D341Med (cell line): ENCODE measurements at places on chromosomes 7 and 10.

DNA sequence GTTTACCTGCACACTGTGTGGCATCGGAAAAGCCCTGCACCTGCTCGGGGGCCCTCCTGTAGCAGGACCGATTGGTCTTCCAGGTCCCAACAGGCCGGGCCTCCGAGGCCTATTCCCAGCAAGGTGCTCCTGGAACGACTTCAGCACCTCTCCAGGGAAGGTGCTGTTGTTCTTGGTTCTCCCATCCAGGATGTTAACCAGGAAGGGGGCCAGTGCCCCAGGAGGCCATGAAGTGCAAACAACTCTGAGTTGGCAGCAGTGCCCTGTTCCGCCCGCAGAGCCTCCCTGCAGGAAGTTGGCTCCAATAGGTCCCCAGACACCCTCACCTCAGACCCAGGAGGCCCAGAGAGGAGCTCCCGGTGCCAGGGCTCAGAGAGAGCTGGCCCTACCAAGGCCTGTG is 64.0 kb upstream of the DUSP5 start:
- DNase-seq: no peak

GRCh38 chr10:78815702-78816334 is 252.9 kb upstream of the ZMIZ1 start:
- no peak for DNase-seq

GRCh38 chr10:88849234-88849633 is 2.4 kb downstream of the ANKRD22 start:
- DNase-seq: no peak

DNA sequence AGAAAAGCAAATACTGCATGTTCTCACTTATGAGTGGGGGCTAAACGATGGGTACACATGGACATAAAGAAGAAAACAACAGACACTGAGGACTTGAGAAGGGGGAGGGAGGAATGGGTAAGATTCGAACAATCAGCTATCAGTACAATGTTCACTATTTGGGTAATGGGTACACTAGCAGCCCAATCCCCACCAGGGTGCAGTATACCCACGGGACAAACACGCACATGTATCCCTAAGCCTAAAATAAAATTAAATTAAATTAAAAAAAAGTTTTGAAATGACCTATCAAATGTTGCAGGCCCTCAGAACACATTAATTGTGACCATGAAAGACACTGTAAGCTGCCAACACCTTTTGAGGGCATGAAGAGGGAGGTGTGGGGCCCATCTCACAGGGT is 316.0 kb downstream of the WDR37 start:
- DNase-seq: peak; percentile 2

GRCh38 chr7:16982640-16983350 is 101.0 kb upstream of the AGR3 start:
- DNase-seq: peak; percentile 45

- DNase-seq: peak; percentile 53
Observed at GRCh38 chr7:31493714-31494181, 20.1 kb upstream of the ITPRID1 start.

- DNase-seq: no peak
Observed at GRCh38 chr10:42553064-42553407, 85.3 kb downstream of the ZNF33B start.

DNA sequence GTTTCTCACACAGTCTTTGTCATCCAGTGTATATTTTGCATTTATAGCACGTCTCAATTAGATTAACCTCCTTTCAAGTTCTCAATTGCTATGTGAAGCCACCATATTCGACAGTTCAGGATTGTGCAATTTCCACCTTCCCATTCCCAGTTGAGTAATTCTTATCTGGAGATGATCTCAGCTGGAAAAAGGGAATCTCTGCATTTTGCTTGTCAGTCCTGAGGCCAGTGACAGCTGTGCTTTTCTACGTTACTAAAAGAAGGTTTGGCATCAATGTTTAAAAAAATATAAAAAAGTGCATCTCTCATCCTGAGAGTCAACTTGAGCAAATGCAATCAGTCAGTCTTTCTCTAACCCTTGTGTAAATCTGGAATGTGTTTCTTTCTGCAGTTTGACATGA is 247.7 kb downstream of the PRKG1 start:
- DNase-seq: no peak

DNA sequence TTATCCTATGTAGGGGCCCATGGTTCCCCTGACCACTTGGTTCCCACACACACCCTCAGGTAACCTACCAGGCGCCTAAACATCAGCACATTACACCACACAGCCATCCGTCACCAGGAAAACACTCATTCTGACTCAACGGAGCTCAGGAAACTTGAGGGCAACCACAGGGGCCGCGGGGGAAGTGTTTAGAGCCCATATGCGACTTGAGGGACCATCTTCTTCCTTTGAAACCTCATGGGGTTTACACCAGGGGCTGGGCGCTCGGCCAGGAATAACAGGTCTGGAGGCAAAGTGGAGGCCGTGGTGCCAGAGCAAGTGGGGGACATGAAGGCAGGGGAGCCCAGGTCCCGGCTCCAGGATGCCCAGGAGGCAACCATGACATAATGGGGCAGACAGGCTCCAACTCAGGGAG is 1.5 kb downstream of the STX1A start:
- no peak for DNase-seq

GRCh38 chr7:148708026-148708885 is 9.6 kb downstream of the CUL1 start:
- DNase-seq: no peak

- no peak for DNase-seq
Observed at GRCh38 chr7:47233996-47234395, 347.9 kb downstream of the TNS3 start.

DNA sequence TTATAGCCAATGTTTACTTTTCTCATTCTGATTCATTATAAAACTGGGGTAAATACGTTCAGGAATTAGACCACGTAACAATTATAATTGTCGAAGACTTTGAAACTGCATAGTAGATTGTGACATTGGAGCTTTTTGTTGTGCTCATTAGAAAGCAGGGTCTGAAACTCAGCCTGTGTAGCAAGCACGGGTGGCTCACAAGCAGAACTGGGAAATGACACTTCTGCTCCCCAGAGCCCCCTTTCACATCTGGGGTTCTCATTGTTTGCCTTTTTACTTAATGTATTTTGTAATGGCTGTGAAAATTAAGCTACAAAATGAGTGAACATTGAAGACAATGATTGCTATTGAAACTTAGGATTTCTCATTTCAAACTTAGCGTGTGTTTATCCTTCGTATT is 72.9 kb downstream of the CDHR3 start:
- DNase-seq: no peak

- no peak for DNase-seq
Observed at GRCh38 chr7:50397971-50398324, 52.2 kb downstream of the FIGNL1 start.

DNA sequence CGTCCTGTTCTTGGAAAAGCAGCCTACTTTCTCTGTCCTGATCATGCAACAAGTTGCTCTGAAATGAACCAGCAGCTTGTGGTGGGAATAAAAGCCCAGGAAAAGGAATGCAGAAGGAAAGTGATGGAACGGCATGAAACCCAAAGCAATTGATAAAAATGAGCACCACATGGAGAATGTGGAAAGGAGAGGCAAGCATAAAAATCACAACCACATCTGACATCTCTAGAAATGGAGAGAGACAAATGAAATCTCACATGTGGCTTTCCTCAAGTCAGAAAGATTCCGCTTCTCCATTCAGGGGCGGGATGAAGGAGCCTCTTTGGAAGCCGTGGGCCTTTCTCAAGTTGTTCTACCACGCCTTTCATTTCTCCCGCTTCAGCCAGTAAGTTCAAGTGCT is 631.7 kb upstream of the GALNT17 start:
- no peak for DNase-seq

DNA sequence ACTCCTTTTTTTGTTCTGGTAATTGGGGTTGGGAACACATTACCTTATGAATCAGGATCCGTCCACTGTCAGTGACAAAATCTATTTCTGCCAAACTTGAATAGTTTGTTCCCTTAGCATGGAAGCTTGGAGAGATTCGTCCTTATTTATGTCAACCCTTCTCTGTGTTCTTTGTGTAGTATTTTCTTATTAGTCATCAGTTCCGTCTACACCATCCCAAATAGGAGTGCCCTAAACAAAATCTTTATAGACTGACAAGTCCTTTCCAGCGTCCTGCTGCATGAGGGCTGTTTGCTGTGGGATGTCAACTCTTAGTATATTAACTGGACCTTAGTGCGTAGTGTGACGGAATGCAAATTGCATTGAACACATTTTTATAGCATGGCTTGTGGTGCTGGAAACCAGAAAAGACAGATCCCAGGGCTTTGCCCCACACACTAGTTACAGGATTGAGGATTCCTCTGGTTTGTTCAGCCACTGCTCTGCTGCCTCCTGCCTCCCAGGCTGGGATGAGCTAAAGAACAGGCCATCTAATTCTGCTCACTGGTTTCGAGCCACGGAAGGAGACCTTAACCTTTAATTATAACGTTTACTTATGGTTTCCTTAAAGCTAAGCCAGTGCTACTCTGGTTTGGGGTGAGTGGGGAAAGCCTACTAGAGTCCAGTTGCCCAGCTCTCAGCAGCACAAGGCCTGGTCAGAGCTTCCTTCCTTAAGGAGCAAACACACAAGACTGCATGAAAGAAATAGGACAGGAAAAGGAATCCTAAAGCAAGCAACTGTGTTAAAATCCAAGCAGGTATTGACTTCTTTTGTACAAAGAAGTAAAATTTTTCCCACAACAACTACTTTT is 194.4 kb downstream of the CCSER2 start:
- no peak for DNase-seq

DNA sequence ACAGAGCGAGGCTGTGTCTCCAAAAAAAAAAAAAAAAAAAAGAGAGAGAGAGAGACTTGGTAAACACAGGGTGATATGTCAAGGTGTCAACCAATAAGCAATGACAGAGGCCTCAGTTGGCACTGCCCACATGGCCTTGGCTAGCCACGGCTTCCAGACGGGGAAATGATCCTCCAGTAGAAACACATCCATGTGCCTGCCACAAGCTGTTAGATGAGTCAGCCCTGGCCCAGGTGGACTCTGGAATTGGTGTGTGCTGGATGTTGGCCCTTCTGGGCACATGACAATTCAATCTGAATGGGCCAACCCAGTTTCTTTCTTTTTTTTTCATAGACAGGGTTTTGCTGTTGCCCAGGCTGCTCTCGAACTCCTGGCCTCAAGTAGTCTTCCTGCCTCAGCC is 13.7 kb downstream of the RFC2 start:
- no peak for DNase-seq

DNA sequence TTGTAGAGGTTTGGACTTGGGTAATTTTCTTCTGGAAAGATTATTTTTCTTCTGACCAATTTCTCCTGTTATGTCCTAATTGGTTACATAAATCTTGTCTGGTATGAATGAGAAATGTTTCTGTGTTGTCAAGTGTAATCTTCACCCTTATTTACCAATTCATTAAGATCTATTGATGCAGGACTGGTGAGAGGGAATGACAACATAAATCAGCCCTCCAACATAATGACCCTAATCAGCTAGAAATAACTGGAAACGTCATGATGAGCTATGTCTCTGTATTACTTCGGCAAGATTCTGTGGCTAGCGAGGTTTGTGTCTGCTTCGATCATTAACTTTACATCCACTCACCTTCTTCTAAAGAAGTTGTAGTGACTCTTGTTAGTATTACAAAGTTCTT is 3.5 kb downstream of the FOXP2 start:
- no peak for DNase-seq

DNA sequence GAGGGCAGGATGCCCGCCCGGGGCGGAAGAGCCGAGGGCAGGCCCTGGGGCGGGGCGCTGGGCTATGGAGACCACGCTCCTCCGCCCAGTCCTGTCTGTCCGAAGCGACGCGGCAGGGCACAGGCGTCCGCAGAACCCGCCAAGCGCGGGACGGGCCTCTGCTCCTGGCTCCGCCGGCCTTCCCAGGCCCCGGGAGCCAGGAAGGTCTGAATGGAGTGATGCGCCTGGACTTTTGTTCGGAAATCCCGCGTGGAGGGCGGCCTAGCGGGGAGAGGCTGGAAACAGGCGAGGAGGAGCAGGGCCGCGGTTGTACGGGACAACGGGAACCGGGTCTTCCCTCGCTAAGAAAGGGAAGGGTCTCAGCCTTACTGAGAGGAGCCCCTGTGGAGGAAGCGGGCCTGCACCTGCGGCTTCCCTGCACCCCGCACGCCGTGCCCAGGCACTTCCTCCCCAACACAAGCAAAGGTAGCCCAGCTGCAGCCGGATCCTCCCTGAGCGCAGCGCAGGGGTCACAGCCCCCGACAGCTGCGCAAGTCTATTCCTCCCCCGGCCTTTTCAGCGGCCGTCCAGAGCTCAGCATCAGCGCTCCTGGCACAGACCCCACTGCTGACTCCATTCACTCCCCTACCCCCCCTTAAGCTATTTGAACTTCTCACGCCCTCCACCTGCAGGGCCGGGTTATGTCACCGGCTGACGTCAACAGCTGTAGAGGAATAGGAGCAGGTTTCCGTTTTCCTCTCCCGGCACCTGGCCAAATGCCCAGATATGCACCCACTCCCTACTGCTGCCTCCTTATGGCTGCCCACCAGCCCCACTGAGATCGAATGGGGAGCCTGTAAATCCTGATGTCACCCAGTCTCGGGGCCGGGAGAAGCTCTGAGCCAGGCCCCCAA is 143.2 kb upstream of the RET start:
- DNase-seq: no peak

GRCh38 chr10:123331438-123331837 is 177.2 kb downstream of the BUB3 start:
- no peak for DNase-seq

DNA sequence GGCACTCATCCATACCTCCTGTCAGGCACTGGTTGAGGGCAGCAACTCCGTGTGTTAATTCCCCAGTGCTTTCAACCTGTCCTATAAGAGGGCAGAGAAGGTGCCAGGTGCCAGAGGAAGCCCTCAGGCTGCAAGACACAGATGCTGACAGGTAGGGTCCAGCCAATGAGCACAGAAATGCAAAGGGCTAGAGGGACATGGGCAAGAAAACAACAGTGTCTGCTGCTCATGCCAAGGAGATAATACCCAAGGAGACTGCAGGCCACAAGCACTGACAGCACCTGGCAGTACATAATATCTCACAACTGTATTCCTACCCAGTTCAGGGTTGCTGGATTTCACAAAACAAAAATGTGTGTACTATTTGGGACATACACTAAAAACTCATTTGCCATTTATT is 38.4 kb upstream of the TM9SF3 start:
- DNase-seq: no peak

DNA sequence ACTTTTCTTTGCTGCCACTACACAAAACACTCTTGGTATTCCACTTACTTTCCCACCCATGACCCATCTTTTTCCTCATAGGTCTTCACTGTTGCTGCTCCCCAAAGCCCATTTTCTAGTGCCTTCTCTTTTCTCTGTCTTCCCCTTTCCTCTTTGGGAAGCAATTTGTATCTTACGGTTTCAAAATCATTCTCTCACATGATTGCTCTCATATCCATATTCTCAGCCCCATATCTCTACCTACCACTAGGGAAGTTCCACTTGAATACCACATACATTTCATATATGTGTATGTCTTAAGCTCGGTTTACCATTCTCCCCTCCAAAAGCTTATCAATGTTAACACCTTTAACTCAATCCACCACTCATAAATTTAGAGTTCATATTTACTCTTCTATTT is 3.2 kb upstream of the UBE2D1 start:
- DNase-seq: no peak
